Right forelimb (tissue), 1 donor: ENCODE measurements at places on chromosomes 2 and 18.

GRCh38 chr18:75656035-75656434, 228.5 kb upstream of the SMIM21 start:
- DNase-seq = no peak

- DNase-seq = no peak
Observed at GRCh38 chr2:111977240-111977639, 77.8 kb upstream of the TMEM87B start.

GRCh38 chr2:172467382-172467781, 40.0 kb downstream of the ITGA6 start:
- DNase-seq = no peak

GRCh38 chr2:120741571-120742561, 6.2 kb downstream of the GLI2 start:
- no peak for DNase-seq

GRCh38 chr2:206296128-206296527, 21.7 kb downstream of the ZDBF2 start:
- no peak for DNase-seq

- no peak for DNase-seq
Observed at GRCh38 chr2:120368086-120368485, 22.1 kb downstream of the INHBB start.
